CD4-positive, alpha-beta T cell treated with Interferon gamma for 1 hour (primary cell): ENCODE measurements at places on chromosomes 1 and 21.

DNA sequence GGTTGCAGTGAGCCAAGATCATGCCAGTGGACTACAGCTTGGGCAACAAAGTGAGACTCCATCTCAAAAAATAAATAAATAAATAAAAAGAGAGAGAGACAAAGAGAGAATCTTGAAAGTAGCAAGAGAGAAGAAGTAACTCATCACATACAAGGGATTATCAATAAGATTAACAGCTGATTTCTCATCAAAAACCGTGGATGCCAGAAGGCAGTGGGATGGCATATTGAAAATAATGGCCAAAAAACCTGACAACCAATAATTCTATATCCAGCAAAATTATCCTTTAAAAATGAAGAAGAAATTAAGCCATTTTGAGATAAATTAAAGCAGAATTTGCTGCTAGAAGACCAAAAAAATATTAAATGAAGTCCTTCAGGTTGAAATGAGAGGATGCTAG lies 35.7 kb downstream of the KLHDC7A start:
- DNase-seq, result no peak

GRCh38 chr1:185812934-185813333 lies 78.7 kb downstream of the HMCN1 start:
- DNase-seq, result no peak

- DNase-seq, result no peak
Measured at GRCh38 chr1:24253571-24253970, 65.6 kb upstream of the GRHL3 start.

DNA sequence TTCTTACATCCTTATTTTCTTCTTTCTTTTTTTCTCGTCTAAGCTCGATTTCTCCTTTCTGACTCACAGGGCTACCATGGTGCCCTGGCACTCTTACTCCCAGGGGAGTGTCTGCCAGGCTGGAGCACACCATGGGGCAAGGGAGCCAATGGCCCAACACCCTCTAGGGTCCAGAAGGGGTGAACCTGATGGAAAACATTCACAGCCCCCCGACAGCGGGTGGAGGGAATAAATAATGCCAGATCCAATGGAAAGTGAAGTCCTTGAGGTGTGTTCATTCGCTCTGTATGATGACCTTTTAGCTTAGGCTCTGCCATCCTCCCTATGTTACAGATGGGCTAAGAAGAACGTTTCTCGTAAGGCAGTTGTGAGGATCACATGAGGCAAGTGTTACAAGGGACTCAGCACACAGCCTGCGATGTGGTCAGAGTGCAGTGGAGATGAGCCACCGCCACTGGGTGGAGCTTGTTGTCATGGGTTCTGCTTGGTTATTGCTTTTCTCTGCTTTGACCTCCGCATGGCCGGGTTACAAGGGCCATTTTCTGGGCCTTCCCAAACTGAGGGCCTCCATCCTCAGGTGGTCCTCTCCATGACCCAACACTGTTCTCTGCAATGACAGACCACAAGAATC lies 3.5 kb upstream of the FCMR start:
- DNase-seq, result peak; percentile 84

DNA sequence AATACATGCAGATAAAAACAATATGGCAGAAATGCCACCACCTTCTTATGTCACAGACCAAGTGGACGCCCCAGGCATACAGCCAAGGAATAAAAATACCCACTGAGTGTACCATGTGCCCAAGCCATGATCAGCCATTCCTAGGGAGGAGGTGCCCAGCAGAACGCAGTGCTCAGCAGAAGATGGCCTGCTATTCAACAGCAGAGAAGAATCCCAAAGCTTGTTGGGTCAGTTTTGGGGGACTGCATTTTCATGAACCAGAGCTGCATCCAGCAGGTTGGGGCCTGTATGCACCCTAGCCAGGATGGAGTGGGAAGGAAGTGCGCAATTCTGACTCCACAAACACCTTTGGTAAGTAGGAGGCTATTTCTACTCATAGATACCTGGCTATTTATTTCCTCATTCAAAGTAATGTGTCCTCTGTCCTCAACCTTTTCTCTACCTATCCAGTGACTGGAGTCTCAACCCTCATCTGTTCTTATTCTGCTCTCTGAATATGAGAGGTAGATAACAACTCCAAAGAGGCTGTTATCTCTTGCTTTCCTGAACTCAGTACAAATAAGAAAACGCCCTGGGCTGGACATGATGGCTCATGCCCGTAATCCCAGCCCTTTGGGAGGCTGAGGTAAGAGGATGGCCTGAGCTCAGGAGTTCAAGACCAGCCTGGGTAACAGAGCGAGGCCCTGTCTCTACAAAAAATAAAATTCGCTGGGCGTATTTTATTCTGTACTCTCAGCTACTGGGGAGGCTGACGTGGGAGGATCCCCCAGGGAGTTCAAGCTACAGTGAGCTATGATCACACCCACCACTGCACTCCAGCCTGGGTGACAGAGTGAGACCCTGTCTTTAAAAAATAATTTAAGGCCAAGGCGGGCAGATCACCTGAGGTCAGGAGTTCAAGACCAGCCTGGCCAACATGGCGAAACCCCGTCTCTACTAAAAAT lies 2.5 kb upstream of the PLEKHM2 start:
- DNase-seq, result peak; percentile 68

DNA sequence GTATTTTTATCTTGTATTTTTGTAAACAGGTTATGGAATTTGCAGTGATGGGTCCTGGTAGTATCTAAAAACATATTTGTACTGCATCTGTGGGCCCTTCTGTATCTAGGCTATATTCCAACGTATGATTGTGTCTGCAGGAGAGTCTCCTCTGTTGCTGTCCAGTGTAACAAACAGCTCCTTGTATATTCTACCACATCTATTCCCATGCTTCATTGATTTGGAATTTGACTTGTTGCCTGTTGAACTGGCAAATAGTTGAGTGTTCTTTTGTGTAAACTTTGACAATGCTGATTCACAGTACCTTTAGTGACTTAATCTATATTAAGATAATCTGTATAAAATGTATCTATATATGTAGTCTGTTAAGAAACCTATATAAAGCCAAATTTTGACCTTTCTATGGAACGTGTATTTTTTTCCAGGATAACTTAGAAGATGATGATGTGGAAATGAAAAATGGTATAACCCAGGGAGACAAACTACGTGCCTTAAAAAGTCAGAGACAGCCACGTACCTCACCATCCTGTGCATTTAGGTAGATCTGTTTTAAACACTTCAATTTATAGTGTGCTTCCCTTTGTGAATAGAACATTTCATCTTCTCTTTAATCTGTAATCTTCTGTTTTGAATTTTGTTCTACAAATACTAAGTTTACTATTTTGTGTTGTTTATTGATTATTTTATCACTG lies 43.4 kb upstream of the GPR88 start:
- no peak for DNase-seq

DNA sequence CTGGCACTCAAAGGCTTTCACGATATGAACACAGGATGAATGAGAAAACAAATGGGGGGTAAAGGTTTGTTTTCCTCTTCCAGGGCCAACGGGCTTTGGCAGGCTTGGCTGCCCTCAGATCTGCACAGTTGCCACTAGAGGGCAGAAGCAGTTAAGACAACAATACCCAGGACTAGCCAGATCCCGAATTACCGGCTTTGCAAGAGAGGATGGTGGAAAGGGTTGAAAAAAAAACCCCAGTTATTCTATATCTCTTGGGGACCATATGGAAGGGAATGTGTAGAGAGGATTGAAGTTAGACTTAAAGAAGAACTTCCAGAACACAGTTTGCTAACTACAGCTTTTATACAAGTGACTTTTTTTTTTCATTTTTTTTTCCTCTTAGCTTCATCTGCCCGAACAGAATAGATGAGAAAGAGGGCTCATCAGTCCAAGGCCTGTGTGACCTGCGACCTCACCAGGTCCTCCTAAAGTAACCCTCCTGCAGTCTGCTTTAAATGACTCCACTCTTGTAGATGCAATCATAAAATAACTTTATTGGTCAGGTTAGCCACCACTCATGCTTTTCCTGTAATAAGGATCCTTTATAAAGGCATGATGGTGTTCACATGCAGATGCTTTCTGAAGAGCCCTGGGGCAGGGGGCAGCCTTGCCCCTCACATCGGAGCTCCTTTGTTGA lies 10.7 kb downstream of the FMOD start:
- DNase-seq, result peak; percentile 61

- DNase-seq, result no peak
Measured at GRCh38 chr1:233819042-233819441, 85.4 kb upstream of the SLC35F3 start.

DNA sequence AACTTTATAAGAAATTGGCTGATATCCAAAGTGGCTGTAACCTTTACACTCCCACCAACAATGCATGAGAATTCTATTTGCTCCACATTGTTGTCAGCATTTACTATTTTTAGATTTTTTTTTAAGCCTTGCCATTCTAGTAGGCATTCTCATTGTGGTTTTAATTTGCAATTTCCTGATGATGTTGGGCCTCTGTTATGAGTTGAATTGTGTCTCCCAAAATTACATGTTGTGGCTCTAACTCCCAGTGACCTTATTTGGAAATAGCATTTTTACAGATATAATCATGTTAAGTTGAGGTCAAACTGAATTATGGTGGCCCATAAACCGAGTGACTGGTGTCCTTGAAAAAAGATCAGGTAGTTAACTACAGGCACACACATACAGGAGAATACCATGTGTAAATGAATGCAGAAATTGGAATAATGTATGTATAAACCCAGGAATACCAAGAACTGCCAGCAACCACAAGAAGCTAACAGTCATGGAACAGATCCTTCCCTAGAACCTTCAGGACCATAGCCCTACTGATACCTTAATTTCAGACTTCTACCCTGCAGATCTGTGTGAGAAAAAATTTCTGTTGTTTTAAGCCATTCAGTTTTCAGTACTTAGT lies 348.8 kb upstream of the DAB1 start:
- no peak for DNase-seq

DNA sequence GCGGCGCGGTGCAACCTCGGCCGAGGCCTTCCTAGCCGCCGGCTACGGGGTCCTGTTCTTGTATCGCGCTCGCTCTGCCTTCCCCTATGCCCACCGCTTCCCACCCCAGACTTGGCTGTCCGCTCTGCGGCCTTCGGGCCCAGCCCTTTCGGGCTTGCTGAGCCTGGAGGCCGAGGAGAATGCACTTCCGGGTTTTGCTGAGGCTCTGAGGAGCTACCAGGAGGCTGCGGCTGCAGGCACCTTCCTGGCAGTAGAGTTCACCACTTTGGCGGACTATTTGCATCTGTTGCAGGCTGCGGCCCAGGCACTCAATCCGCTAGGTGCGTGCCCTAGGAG lies 379 bp downstream of the PPCS start:
- DNase-seq, result peak; percentile 58

- DNase-seq, result no peak
Measured at GRCh38 chr1:222817529-222817928, 2.7 kb downstream of the DISP1 start.

- DNase-seq, result no peak
Measured at GRCh38 chr1:209389258-209389657, 194.3 kb upstream of the CAMK1G start.

DNA sequence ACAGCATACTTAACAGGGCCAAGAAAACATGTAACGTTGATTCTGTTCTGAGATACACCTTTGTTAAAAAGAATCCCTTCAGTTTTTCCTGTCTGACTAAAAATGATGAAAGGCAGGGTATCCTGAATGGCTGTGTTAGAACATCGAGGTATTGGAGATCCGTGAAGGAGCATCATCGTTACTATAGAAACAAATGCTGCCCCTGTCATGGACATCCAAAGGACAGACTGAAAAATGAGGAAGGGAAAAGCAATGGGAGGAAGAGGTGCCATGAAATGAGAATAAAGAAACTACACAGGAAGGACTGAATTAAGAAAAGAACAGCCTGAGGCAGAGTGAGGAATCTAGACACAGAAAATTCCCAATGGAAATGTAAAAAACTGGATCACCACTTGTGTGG lies 257.9 kb downstream of the PDE4B start:
- DNase-seq, result no peak

DNA sequence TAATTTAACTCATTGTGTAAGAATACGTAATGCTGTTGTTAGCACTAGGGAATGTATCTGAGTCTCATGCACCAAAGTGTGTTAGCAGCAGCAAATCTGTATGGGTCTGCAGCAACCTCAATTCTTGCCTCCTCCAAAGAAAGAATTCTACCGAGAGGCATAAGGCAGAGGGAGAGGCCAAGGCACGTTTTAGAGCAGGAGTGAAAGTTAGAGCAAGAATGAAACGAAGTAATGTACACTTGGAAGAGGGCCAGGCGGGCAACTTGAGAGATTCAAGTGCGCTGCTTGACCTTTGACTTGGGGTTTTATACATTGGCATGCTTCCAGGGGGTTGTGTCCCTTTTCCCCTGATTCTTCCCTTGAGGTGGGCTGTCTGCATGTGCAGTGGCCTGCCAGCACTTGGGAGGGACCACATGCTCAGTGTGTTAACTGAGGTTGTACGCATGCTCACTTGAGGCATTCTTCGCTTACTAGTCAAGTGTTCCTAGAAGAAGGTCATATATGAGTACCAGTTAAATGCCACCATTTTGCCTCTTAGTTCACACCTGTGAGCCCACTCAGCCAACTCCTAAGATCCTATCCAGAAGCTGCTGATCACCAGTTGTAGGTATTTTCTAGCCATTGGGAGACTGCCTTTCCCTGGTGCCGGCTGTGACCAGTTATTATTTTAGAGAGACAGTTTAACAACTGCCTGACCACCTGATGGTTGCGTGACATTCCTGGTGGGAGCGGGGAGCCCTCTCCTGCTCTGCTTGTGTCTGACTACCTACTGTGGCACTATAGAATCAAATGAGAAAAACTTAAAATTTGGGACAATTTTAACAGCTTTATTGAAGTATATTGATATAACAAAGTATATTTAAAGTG lies 2.7 kb upstream of the CNN3 start:
- no peak for DNase-seq

- DNase-seq, result no peak
Measured at GRCh38 chr1:109722908-109723691, 11.0 kb downstream of the GSTM5 start.

DNA sequence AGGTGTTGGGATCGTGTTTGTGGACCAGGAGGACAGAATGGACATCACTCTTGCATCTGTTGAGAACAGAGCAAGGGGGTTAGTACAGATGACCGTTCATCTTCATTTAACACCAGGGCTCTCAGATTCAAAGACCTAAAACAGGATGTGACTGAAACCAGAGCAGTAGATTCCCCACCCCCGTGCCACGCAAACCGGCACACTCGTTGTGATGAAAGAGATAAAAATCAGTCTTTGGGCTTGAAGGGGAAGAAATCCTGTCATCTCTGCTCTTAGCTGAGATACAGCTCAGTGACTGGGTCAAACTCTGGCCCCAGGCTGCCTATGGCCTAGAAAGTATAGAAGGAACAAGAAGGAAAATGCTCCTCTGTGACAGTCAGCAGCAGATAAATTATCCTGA lies 146.2 kb upstream of the KRTAP19-8 start:
- DNase-seq, result peak; percentile 44

- no peak for DNase-seq
Measured at GRCh38 chr1:40841602-40842001, 20.6 kb downstream of the CITED4 start.

DNA sequence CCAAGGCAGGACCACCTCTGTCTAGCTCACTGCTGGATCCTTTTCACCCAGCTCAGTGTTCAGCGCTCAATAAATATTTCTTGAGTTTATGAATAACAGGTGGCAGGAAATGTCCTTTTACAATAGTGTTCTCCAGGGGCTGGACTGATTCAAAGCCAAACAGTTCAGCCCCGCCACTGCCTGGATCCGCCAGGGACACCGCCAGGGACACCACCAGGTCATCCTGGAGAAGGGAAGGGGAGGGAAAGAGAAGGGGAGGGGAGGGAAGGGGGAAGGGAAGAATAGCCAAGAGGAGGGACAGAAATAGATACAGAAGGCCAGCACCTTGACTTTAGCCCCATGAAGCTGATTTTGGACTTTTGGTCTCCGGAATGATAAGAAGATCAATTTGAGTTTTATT lies 255.6 kb downstream of the GRIK3 start:
- DNase-seq, result no peak
